Gastroesophageal sphincter (tissue), 4 donors: ENCODE measurements at places on chromosomes 7 and 10. TPM values are rescaled to one million over a fixed set of nuclear protein-coding genes. Genes with fewer than 3 reads are reported as not detected.

MRC1 gene
- 86.6 TPM for total RNA-seq

NUDT13 gene
- 3.9 TPM for total RNA-seq

PPP1R17 gene
- total RNA-seq = not detected

NPSR1 gene
- total RNA-seq = not detected

SPDYE8 gene
- total RNA-seq = not detected

POM121 gene
- 15.5 TPM for total RNA-seq

TRIM73 gene
- 0.94 TPM for total RNA-seq

HOXA10 gene
- 0.67 TPM for total RNA-seq

SGCE gene
- total RNA-seq = 138 TPM

CACNA2D1 gene
- 42.6 TPM for total RNA-seq

FFAR4 gene
- not detected for total RNA-seq

LGI1 gene
- total RNA-seq = not detected

SORCS1 gene
- total RNA-seq = 18.6 TPM

PILRA gene
- total RNA-seq = 4.4 TPM

TACR2 gene
- total RNA-seq = 176 TPM

TUBAL3 gene
- total RNA-seq = not detected

GPR15LG gene
- not detected for total RNA-seq

ITGB8 gene
- total RNA-seq = 27.9 TPM

ELFN1 gene
- total RNA-seq = 0.62 TPM

IGFBP1 gene
- not detected for total RNA-seq

NPY gene
- 19.2 TPM for total RNA-seq

SPAM1 gene
- total RNA-seq = not detected

CXCL12 gene
- total RNA-seq = 48.1 TPM

ENTPD1 gene
- total RNA-seq = 38.2 TPM

SUN3 gene
- not detected for total RNA-seq

BTBD16 gene
- not detected for total RNA-seq

CAMK2G gene
- total RNA-seq = 120 TPM

ANKRD30A gene
- not detected for total RNA-seq

KLF14 gene
- total RNA-seq = not detected

ANXA11 gene
- total RNA-seq = 117 TPM
